ENCODE measurements at places on chromosomes 16 and 17.

DNA sequence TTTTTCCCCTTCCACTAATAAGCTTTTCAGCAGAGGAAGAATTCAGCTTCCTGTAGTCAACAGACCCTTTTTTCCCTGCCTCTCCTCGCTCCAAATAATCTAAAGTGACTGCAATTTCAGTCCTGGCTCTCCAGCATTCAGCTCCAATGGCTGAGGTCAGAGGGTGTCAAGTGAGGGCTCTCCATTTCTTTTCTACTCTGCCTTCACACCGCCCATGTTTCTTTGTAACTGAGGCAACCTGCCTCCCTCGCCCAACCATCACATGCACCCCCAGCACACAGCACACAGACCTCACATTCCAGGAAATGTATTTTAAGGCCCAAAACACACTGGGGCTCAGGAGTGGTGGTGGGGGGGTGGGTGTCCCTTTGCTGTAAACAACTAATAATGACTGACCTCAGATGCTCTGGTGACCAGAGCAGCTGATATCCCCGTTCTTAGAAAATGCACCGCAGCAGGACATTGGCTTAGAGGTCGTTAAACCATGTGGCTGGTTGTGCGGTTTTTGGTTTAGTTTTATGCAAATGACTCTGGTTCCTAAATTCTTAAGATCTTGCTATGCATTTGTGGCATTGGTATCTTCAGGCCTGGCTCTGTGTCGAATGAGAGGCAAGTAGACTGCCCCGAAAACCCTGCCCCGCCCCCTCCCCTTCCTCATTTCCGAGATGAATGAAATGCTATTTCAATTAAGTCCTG, 203.6 kb downstream of the ZFHX3 start:
- DNase-seq: no peak

DNA sequence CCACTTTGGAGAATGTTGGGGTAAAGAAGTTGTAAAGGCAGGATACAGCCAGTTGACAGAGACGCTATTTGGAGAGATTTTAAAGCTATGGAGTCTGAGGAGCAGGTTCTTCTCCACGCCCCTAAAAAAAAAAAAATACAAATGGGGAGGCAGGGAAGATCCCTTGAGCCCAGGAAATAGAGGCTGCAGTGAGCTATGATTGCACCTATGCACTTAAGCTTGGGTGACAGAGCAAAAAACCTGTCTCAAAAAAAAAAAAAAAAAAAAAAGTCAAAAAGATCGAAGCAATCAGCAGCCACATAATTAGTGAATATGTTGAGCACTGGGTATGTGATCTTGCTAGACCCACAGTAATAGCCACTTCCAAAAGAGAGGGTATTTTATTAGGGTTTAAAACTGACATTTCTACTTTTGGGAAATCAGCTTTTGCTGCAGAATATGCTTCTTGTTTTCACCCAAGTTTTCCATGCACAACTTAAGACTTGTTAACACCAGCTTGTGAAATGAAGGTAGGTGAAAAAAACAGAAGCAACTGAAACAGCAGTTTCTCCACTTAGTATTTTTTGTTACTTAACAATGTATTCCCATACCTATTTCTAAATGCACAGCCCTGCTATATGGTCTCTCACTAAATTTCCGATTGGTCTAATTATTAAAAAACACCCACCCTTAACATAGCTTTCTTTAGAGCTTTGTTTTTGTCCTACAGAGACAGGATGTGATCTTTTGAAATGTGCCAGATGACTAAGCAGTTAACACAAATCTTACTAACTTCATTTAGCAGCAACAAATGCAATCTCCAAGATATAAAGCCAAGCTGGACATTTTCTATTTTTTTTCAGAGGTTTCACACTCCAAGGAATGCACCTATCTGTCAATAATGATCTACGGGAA, 2.5 kb upstream of the ARL6IP1 start:
- no peak for DNase-seq

DNA sequence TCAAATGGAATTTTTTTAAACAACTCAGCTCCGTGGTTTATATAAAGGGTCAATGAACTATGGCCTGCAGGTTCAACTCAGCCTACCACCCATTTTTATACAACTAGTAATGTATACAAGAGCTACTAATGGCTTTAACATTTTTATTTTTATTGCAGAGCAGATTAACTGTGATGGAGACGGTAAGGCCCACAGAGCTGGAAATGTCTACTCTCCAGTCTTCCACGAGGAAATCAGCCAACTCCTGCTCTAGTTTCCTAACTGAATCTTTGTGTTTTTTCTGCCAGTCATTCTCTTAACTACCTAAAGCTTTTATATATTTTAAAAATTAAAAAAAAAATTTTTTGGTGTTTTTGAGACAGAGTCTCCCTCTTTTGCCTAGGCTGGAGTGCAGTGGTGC, 385.1 kb upstream of the MAF start:
- DNase-seq: no peak

DNA sequence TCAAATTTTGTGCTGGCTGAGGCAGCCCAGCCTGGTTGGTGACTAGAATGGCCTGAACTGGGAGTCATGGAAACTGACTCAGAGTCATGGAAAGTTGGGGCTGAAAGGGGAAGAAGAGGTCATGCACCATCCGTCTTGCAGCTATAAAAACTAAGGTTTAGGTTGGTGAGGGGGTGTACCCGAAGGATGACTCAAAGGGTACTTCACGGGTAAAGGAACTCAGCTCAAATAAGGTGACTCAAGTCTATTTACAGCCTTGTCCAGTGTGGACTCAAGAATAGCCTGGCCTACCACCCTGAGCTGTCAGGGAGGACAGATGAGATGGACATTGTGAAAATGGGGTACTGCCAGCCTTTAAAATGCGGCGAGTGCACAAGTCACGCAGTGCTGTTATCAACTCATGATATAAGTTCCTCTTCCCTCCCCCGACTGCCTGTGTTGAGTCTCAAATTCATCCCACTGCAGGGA, 18.6 kb downstream of the CD300LB start:
- DNase-seq: no peak

- DNase-seq: no peak
These were observed 2.7 kb downstream of the WDR45B start for GRCh38 chr17:82645516-82645915.

DNA sequence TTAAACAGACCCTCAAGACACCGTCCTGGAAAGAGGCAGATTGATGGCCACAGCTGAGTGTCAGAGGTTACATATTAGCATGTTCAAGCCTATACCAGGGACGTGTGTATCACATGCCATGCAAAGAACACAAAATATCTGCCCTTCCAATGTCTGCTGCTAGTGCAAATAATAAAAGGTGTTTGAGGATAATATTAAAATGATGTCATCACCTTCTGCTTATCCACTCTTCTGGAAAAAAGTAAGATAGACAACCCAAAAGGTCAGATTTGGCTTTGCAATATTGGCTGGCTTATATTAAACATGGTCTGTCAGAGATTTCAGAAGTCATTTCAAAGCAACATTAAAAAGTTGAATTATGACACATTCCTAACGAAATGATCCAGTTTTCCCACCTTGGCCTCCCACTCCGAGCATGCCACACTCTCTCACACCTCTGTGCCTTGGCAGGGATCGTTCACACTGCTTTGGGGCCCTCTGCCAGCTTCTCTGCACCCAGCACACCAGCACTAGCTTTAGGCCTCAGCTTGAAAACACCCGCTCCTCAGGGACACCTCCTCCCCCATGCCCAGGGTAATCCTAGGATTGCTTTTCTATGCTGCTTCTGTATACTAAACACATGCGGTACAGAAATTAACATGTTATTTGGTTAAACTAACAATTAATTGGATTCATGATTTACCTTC, 248.2 kb downstream of the NTN1 start:
- no peak for DNase-seq

- DNase-seq: peak; percentile 84
These were observed 12.9 kb downstream of the SYCE1L start for GRCh38 chr16:77211880-77212740.

DNA sequence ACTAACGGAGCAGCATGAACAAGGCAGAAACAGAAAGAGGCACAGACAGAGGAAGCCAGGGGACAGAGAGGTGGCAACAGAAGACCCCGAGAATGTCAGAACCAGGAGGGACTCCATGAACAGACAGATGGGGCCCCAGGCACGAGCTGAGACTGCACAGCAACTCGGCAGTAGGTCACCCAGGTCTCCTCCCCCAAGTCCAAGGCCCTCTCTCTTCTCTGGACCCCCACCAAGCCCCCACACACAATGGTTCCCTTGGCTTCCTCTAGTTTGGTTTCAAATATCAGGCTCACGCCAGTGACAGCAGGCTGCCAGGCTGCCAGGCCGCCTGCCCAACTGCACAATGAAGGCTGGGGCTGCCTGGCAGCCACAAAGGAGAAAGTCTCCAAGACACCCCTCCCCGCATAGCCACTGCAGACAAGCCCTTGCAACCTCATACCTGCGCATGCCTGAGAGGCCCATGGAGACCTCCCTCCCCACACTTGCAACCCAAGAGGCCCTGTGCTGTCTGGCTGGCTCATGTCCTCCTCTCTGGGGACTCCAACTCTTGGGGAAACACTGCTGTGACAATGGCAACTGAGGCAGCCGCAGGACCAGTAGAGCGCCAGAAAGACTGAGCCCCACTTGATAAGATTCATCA, 54.8 kb downstream of the PIMREG start:
- DNase-seq: no peak

GRCh38 chr16:4911970-4912386, 25.0 kb downstream of the PPL start:
- DNase-seq: no peak

DNA sequence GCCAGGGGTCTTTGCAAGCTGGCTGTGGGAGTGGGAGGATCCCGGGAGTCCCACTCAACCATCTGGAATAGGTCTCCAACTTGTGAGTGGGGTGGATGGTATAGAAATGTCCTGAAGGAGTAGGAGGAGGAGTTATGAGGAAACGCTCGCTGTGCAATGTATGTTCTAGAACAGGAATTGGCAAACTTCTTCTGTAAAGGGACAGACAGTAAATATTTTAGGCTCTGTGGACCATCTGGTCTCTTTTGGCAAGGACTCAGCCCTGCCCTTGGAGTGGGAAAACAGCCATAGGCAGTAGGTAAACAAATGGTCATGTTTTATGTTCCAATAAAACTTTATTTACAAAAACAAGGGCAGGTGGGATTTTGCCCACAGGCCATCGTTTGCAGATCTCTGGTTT, 149.2 kb downstream of the NPIPB5 start:
- peak; percentile 12 for DNase-seq

- DNase-seq: no peak
These were observed 105.3 kb upstream of the FAM20A start for GRCh38 chr17:68706356-68706920.

GRCh38 chr17:81339191-81339533, 44.1 kb upstream of the SLC38A10 start:
- DNase-seq: no peak

DNA sequence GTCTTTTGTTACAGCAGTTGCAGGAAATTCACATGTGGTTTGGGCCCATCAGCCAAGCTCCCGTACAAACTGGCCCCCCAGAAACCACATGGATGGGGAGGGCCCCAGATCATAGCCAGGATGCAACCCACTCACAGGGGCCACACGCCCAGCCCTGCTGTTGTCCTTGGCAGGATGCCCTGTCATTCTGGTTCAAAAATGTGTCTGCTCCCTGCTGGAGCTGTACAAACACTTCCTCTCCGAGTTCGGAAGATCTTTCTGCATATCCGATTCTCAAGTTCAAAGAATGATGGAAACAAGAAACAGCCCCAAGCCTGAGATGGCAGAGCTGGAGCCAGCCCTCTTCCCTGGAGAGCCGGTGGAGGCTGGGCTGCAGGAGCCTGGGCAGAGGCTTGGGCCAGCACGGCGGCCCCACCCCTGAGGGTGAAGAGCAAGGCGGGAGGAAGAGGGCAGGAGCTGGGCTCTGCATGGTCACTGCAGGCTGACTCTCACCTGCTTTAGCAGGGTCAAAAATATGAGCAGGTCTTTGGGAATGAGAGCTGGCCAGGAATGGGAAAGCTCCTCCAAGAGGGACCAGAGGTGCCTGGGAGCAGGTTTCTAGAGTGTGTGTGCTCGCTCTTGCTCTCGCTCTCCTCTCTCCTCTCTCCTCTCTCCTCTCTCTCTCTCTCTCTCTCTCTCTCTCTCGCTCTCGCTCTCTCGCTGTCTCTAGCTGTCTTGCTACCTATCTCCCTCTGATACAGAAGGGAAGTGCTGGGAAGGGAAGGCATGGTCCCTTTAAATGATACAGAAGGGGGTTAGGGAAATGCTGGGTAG, 34.7 kb upstream of the ENPP7 start:
- DNase-seq: no peak

GRCh38 chr17:72422204-72422504, 301.3 kb downstream of the SOX9 start:
- DNase-seq: no peak

GRCh38 chr17:27320222-27320560, 26.3 kb downstream of the WSB1 start:
- DNase-seq: no peak

GRCh38 chr17:31392856-31393748, 1.6 kb downstream of the RAB11FIP4 start:
- DNase-seq: no peak

DNA sequence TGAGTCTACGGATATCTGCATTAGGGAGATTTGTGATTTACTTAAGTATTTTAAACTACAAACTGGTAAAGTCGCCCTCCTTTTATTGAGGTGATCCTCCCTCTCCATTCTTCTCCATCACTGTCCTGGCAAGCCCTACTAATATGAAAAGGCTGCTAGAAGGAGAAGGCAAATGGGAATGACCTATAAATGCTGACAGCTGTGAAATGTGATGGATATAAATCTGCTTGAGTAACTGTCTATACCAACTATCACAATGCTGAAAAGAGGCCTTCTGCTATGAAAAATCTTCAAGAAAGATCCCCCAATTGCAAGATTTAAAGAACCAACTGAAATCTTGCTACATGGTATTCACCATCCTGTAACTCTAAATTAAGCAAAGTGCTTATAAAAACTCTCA, 15.5 kb downstream of the DNAJC7 start:
- no peak for DNase-seq

DNA sequence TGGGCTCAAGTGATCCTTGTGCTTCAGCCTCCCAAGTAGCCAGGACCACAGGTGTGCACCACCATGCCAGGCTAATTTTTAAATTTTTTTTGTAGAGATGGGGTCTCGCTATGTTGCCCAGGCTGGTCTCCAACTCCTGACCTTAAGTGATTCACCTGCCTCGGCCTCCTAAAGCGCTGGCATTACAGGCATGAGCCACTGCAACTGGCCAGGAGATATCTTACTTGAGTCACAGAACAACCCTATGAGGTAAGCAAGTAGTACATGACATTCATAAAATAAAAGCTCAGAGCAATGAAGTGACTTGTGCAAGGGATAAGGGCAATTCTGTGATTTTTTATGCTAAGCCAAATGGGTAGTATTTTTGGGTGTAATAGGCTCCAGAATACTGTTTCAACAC, 57.3 kb downstream of the CDC27 start:
- DNase-seq: no peak

Measured in NCI-H1092 (cell line).